ENCODE measurements at places on chromosomes 5 and 9. TPM values are rescaled to one million over a fixed set of nuclear protein-coding genes. Genes with fewer than 3 reads are reported as not detected.

IL4 gene
- total RNA-seq = 12.7 TPM

EFNA5 gene
- total RNA-seq = not detected

GTF2H2 gene
- total RNA-seq = 21.3 TPM

GPRIN1 gene
- 2.6 TPM for total RNA-seq

TMOD1 gene
- total RNA-seq = 1.6 TPM

ZNF462 gene
- total RNA-seq = 0.71 TPM

MACIR gene
- 6.4 TPM for total RNA-seq

ZSWIM6 gene
- total RNA-seq = 5.9 TPM

PITX1 gene
- total RNA-seq = 0.51 TPM

BTNL9 gene
- not detected for total RNA-seq

KLF9 gene
- 10.7 TPM for total RNA-seq

ZNF483 gene
- total RNA-seq = 4.7 TPM

COMMD10 gene
- 28.8 TPM for total RNA-seq

CSF2 gene
- 240 TPM for total RNA-seq

PCDHB4 gene
- not detected for total RNA-seq

Data from T-helper 1 cell treated with Interleukin-12 subunit alpha and Interleukin-12 subunit beta and Interleukin-4 antibody, amounts not matched to agents 30 ng/mL and 1 ng/mL, for 36 hours (primary cell).